IMR-90 (cell line): ENCODE measurements at places on chromosomes 12 and 14. TPM values are rescaled to one million over a fixed set of nuclear protein-coding genes. Genes with fewer than 3 reads are reported as not detected.

GRCh38 chr12:131897276-131897675, 2.9 kb downstream of the ULK1 start:
- H3K36me3 ChIP-seq: peaks cover 20% of the 10 kb centered on the region; the same call in 1 of the 2 replicates
- no peak for DNase-seq
- H3K4me3 ChIP-seq: no peak overlapping the region
- H3K27me3 ChIP-seq: no peaks in the 10 kb centered on the region; the same call in 1 of the 2 replicates
- H3K27ac ChIP-seq: no peak overlapping the region

DNA sequence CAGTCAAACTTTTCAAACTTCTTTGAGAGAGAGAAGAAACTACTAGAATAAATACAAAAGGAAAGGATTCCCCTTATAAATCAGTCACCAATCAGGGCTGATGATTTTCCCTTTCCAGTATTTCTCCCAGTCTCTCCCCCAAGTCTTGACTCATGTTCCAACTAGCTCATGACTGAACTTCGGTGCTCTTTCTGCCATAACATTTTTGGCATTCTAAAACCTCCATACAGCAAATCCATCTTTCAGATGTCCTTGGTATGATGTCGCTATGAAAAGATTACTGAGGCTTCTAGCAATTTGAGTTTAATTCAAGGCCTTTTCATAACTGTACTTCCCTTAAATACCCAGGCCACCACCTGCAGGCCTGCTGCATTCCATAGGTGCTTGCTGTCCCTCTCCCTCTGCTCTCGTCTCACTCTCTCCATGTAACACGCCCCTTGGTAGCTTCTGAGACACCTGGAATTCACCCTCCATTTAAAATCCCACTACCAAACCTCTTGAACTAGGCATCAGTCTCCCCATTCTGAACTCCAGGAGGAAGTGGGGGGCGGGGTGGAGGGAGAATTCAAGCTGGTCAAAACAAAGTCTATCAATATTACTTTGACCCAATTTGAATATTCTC, 2.4 kb downstream of the PRKD1 start:
- H3K4me1 ChIP-seq: peaks cover 5% of the 10 kb centered on the region
- no peaks in the 10 kb centered on the region for H3K36me3 ChIP-seq
- peak overlapping the region; percentile 16; the same call in 1 of the 2 replicates for H3K27ac ChIP-seq
- no peaks in the 10 kb centered on the region for H3K27me3 ChIP-seq

DNA sequence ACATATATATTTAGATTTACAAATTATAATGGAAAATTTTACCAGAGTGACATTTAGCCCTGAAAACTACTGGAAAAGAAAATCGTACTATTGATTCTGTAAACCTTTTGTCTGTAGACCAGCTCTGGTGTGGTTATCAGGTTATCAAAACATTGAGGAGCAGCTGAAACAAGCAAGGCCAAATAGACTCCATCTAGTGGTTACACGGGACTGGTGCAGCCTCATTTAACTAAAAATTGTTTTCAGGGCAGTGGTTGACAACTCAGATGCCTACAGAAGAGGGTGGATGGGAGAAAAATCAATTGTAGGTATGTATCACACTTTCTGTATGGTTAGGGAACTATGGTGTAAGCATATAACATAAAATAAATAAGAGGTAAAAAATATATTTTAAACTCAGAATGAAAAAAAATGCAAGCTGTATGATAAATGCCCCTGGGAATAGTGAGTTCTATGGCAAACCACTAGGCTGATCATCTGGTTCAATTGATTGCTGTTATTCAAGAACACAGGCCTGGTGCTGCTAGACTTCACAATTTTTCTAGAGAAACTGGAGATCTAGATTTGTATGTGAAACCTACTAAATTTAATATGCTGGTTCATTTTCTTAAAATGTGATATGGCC, 51.2 kb downstream of the ACSS3 start:
- H3K27ac ChIP-seq: no peak overlapping the region
- H3K4me3 ChIP-seq: no peak overlapping the region
- H3K36me3 ChIP-seq: no peaks in the 10 kb centered on the region

Gene SDR9C7
- not detected in 2 replicates for total RNA-seq

DNA sequence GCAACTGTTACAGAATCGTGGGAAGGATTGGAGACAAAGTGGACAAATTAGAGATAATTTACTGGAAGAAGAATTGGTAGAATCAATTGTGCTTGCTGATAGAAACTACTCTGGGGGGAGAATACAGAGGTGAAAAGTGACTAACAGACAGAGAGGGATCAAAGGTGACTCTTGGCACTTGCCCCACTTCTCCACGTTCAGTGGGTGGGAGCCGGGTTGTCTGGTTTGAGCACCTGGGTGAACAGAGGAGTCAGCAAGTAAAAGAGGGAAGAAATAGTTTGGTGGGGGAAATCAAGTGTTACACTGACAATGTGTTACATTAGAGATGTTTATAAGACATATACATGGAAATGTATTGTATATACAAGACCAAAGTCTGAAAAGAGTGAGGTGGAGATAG, 69.1 kb downstream of the PPP2R5E start:
- DNase-seq: no peak
- H3K36me3 ChIP-seq: no peaks in the 10 kb centered on the region
- H3K4me1 ChIP-seq: peaks cover 20% of the 10 kb centered on the region
- no peaks in the 10 kb centered on the region for H3K27me3 ChIP-seq
- H3K27ac ChIP-seq: no peak overlapping the region

DNA sequence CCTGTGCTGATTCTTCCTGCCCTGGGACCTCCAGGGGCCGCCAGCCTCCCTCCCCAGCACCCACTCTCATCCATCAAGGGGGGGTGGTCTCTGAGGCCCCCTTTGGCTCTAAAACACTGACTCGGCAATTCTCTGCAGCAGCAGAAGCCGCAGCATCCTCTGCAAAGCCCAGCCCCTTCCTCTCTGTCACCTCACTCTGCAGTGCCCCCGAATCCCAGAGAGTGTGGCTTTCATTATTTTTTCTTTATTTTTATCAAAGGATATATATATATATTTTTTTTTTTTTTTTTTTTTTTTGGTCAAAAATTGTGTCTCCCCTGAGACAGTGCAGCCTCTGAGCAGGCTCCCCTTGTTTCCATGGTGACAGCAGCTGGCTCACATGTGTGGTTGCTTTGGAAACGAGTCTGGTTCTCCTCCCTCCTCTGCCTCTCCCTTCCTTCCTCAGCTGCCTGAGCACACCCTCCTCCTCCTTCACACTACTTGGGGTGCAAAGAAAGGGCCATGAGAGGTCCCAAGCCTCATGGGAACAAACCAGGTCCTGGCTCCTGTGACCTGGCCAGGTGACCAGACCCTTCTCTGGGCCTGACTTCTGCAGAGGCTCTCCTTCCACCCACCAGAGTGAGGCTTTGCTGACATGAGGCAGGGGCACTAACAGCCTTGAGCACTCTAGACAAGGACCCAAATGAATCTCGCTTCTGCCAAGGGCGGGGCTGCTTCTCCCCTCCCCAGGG, 100.5 kb downstream of the LRRC74A start:
- H3K36me3 ChIP-seq: no peaks in the 10 kb centered on the region
- no peak overlapping the region for H3K27ac ChIP-seq
- peaks cover 25% of the 10 kb centered on the region for H3K4me1 ChIP-seq
- peak; percentile 58 for DNase-seq
- no peak overlapping the region for H3K4me3 ChIP-seq
- H3K27me3 ChIP-seq: no peaks in the 10 kb centered on the region

Gene POP5
- total RNA-seq: 66.1 and 69.5 TPM in 2 replicates

DNA sequence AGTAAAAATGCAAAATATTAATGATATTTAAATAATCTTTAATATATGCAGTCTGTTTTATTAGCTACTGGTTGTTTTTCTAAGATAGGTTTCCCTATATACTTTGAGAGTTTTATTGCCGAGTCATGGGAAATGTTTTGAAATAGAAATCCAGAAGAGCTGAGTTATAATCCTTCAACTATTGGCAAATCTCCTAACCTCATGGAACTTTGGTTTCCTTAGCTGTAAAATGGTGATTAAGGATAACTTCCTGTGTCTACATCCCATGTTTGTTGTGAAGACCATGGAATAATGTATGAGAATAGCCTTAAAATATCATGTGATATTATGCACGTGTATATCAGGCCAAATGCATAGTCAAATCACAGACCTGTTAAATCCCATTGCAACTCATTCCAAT, 51.0 kb downstream of the UNC79 start:
- H3K27ac ChIP-seq: no peak overlapping the region
- H3K27me3 ChIP-seq: no peaks in the 10 kb centered on the region
- H3K36me3 ChIP-seq: no peaks in the 10 kb centered on the region
- DNase-seq: no peak
- H3K4me1 ChIP-seq: no peaks in the 10 kb centered on the region
- no peak overlapping the region for H3K4me3 ChIP-seq

DNA sequence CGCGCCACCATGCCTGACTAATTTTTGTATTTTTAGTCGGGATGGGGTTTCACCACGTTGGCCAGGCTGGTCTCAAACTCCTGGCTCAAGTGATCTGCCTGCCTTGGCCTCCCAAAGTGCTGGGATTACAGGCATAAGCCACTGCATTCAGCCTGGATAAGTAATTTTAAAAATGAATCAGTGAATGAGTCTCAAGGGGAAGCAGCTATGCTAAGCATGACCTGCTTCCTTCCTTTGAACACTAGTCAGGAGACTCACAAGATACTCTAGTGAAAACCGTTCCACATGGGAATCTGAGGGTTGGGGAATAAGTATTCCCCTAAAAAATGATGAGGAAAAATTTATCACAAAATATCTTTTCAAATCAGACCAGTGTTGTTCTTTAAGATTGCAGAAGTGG, 10.7 kb upstream of the FAM234B start:
- H3K4me1 ChIP-seq: peaks cover 7% of the 10 kb centered on the region
- H3K27ac ChIP-seq: no peak overlapping the region
- no peak overlapping the region for H3K4me3 ChIP-seq
- DNase-seq: peak; percentile 28
- H3K36me3 ChIP-seq: no peaks in the 10 kb centered on the region

DNA sequence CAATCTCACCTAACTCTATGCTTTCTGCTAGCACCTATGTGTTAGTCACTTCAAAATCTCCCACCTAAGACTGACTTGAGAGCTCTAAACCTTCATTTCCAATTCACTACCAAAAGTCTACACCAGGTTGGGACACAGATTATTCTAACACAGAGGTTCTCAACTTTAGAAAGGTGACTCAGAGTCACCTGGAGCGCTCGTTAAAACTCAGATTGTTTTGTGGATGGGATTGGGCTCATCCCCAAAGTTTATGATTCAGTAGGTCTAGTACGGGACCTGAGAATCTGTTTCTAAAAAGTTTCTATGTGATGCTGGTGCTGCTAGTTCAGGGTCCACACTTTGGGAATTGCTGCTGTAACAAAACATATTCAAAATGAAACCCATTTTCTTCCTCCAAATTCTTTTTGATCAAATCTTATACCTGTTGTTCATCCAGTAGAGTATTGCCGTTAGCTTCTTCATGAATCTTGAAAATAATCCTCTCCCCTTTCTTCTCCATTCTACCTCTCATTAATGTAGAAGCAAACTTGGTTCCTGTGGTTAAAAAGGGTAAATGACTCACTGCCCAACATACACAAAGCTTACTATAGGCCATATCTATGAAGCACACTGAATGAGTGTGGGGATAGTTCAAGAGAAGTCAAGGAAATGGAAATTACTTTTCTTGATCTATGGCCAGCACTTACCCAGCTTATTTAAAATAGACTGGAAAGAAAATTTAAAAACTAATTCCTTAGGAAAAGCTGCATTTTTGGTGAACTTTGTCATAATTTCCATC, 206.7 kb downstream of the KIF21A start:
- DNase-seq: no peak
- H3K36me3 ChIP-seq: no peaks in the 10 kb centered on the region
- H3K4me3 ChIP-seq: no peak overlapping the region
- H3K4me1 ChIP-seq: no peaks in the 10 kb centered on the region
- H3K27me3 ChIP-seq: no peaks in the 10 kb centered on the region
- H3K27ac ChIP-seq: no peak overlapping the region

Gene SLC10A1
- total RNA-seq: not detected in 2 replicates

DNA sequence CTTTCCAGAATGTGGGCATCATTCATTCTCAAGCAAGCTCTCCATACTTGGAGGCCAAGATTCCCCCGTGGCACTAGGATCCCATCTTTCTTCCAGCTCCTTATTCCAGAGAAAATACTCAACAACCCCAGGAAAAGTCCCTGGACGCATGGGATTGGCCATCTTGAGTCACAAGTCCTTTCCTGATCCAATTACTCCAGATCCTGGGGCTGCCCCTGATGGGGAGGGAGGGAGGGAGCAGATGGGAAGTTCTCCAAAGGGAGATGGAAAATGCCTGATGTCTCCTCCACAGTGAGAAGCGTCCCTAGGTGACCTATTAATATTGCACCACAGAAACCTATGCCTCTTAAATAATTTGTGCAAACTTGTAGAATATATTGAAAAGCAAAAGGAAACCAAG, 12.4 kb upstream of the KCNK13 start:
- no peak for DNase-seq
- no peak overlapping the region for H3K4me3 ChIP-seq
- no peaks in the 10 kb centered on the region for H3K27me3 ChIP-seq
- H3K4me1 ChIP-seq: 0 out of 2 replicates have a peak, but pooled peaks cover 2% of the 10 kb centered on the region

Gene RPGRIP1
- not detected in 2 replicates for total RNA-seq

DNA sequence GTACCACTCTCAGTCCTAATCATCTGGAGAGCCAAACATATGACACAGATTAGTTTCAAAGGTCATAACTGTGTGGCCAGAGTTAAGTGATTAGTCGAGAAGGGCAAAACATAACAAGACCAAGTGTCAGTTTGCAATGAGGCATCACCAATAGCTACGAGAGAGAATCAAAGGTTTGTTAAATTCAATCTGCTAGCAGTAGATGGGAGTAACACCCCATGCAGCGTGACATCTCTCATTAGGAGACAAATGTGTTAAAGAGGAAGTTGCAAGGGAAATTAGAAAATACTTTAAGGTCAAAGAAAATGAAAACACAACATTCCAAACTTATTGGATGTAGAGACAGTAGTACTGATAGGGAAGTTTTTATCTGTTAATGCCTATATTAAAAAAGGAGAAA, 135.7 kb upstream of the SYT10 start:
- H3K36me3 ChIP-seq: no peaks in the 10 kb centered on the region
- no peak overlapping the region for H3K27ac ChIP-seq

DNA sequence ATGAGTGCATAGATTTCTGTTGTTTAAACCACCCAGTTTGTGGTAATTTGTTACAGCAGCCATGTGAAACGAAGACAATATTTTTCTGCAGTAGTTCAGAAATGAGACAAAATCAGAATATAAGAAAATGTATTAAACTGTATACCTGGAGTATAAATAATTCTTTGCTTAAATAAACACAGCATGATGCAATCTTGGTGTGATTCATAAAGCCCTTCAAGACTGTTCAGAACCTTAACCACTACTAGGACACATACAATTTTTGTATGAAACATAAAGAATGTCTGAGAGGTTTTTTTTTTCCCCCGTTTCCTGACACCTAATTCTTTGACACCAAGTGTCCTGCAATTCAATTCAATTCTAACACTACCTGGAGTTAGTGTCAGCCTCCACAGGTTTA, 10.5 kb downstream of the C12orf75 start:
- no peaks in the 10 kb centered on the region for H3K27me3 ChIP-seq
- H3K27ac ChIP-seq: peak overlapping the region; percentile 49; the same call in 1 of the 2 replicates
- H3K4me1 ChIP-seq: peaks cover 16% of the 10 kb centered on the region
- H3K4me3 ChIP-seq: no peak overlapping the region
- DNase-seq: peak; percentile 87
- peaks cover 7% of the 10 kb centered on the region for H3K36me3 ChIP-seq
